ENCODE measurements at places on chromosomes 12 and 14.

- DNase-seq, result no peak
Observed at GRCh38 chr14:41950428-41951151, 343.9 kb downstream of the LRFN5 start.

GRCh38 chr12:50279501-50279900, 3.8 kb downstream of the LIMA1 start:
- DNase-seq, result no peak

- DNase-seq, result no peak
Observed at GRCh38 chr14:71705460-71705859, 226.8 kb upstream of the RGS6 start.

GRCh38 chr14:32443890-32444661, 115.0 kb downstream of the AKAP6 start:
- DNase-seq, result no peak

DNA sequence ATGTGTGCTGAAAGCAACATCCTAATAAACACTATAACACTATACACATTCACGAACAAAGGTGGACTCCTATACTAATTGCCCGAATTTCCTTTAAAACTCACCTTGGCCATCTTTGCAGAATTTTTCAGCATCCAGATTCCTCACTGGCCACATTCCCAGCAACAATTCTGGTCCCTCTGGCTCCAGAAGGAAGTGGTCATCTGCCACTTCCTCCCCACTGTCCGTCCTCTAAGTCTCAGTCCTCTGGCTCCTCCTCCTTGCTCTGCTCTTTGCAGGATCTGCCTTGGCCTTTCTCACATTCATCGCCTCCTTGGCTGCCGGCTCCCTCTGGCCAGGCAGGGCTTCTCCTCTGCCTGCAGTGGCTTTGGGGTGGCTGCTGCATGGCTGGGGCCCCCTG, 426.0 kb downstream of the FUT8 start:
- no peak for DNase-seq

GRCh38 chr12:19971361-19972280, 396.7 kb upstream of the PDE3A start:
- DNase-seq, result peak; percentile 65

DNA sequence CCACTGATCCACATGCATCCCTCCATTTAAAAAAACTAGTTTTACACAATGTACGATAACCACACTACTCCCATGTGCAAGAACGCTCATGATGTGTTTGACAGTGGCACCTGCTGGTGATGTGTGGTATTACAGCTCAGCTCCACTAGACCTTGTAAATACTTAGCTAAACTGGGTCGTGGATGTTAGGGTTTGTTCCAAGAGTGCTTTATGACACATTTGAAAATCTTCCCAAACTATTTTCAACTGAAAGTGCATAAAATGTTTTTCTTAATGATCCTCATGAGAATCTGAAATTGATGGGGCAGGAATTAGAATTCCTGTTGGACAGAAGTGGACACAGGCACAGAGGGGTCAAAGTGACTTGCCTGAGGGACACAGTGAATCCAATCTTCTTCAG, 99.2 kb downstream of the SCARB1 start:
- DNase-seq, result no peak

DNA sequence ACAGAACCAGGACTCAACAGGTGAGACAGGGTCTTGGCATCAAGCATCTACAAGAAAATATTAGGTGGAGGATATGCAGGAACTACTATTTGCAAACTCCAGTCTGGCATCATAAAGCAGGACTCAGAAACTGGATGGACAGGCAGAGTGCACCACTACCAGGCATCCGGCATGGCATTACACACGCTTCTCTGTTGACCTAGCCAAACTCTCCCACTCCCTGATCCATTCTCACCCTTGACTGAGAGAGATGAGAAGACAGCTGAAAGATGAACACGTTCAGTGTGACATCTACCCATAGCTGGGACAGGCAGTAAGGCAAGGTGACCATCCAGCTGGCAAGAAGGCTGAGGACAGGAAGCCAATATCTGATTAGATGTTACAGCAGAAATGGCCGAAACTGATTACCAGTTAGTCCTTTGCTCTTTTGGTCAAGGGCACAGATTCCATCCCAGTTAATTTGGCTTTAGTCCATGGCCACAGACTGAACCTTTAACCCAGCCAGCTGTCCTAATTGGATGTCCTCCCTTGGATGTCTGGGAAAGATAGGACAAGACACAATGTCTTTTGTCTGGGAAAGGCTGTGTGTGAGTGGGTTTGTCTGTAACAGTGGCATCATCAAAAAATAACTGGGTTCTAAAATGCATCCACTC, 71.6 kb downstream of the BBS10 start:
- DNase-seq, result no peak

GRCh38 chr12:7929083-7929792, 6.7 kb downstream of the SLC2A3 start:
- DNase-seq, result no peak

DNA sequence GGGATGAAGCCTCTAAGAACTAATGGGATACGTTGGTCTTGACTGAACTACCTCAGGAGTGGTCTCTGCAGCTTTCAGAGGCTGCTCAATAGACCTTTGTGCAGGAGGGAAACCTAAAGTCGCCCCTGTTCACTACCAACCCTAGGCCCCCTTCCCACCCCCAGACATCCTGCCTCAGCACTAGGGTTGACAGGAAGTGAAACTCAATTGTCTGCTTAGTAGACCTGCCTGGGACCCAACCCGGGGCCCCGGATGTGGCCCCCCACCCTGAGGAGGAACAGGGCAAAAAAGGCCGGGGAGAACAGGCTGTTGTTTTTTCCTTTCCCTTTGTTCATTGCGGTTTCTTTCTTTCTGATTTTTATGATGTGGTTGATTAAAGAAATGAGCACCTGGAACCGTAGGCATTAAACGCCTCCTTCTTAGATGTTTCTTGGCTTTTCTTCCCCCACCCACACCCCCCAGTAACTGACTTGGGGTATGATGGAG, 1.6 kb upstream of the DGKA start:
- DNase-seq, result no peak

DNA sequence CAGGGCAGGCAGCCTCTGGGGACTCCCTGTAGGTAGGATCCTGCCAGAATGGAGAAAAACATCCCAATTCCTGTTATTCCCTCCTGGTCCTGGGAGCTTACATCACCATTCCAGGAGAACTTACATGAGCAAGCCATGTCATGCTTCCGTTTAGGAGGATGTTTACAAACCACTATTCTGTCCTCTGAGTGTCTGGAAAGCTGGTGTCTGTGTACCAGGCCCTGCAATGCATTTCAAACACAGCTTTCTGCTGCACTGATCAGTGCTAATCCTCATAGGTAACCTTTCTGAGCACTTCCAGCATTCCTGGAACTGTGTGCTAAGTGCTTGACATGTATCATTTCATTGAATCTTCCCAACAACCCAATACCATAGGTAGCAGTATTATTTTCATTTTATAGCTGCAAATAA, 19.8 kb upstream of the MAP1LC3B2 start:
- DNase-seq, result no peak

DNA sequence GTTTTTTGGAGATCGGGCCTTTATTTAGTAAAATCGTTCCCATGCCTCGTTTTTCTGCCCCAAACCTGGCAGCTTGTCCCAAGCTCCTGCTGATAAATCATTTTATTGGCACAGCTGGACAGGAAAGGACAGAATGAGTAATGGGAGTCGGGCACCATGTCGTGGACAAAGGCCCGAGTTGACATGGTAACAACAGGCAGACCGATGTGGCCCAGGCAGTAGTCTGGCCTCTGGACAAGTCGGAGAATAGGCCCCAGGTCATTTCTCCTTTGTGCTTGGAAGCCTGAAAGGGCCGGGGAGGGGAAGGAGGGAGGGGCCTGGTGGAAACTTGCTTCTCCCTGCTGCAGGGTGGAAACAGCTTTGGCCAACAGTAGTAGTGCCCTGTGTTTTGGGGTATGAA, 234.9 kb downstream of the SUDS3 start:
- peak; percentile 84 for DNase-seq

DNA sequence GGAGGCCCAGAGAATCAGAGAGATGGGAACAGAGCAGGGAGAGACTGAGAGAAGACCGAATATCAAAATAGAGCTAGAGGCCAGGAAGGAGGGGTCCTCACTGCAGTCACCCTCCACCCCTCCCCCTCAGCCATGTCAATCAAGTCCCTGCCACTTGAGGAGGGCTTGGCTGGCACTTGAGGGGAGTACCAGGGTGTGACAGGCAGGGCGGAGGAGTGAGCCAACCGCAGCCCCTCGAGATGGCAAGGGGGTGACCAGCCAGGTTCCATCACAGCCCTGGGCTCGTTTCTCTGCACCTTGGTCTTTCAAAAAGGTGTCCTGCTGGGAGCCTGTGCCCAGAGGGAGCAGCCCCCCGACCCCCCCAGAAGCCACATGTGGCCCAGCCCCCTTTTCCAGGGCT, 4.2 kb downstream of the AQP5 start:
- DNase-seq, result peak; percentile 45

DNA sequence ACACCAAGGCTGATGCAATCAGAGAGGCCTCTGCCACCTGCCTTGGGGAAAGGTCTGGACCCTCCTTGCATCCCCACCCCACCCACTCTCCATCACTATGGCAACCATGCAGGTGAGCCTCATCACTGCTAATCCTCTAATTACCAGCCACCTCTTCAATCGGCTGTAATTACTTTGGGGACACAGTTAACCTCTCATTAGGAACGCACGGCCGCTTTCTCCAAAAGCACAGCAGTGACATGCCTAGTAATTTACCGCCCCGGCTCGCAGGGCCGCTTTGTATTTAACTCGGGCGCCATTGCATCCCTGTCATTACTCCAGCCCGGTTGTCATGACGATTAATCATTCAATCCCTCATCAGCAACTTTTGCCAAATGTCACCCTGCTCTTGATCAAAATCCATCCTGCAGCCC, 36.3 kb upstream of the FAM222A start:
- DNase-seq, result no peak

GRCh38 chr12:76216585-76217472, 131.4 kb downstream of the BBS10 start:
- no peak for DNase-seq

- DNase-seq, result no peak
Observed at GRCh38 chr14:55979781-55980180, 138.4 kb upstream of the PELI2 start.

- DNase-seq, result no peak
Observed at GRCh38 chr14:103456167-103456835, 66.3 kb downstream of the CKB start.

GRCh38 chr14:68684466-68685418, 108.1 kb downstream of the ZFP36L1 start:
- no peak for DNase-seq

All from pancreas (tissue), 10 donors.